ENCODE measurements at places on chromosomes 13 and 19.

- DNase-seq: no peak
Measured at GRCh38 chr19:17806945-17807344, 12.0 kb downstream of the B3GNT3 start.

- DNase-seq: no peak
Measured at GRCh38 chr13:105465251-105465650, 1070.2 kb downstream of the EFNB2 start.

- no peak for DNase-seq
Measured at GRCh38 chr13:105345730-105346129, 1189.7 kb downstream of the EFNB2 start.

DNA sequence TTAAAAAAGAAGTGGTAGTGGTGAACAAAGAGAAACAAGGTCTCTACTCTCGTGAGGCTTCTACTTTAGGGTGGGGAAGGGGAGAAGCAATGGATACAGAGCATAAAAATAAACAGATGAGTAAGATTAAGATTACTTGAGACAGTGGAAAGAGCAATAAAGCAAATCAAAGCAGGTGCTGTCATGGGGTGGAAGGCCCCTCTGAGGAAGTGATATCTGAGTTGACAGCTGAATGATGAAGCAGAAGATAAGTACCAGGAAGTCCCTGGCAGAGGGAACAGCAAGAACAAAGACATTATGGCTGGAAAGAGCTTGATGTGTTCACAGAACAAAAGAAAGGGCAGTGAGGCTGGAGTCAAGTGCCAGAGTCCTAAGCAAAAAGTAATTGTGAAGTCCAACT, 221.8 kb downstream of the ENOX1 start:
- DNase-seq: no peak

- DNase-seq: no peak
Measured at GRCh38 chr13:64925284-64925683, 2304.9 kb downstream of the PCDH9 start.

- DNase-seq: peak; percentile 45
Measured at GRCh38 chr13:99311137-99311536, 3.9 kb upstream of the GPR183 start.

- DNase-seq: no peak
Measured at GRCh38 chr13:75418997-75419396, 63.0 kb downstream of the TBC1D4 start.

- peak; percentile 97 for DNase-seq
Measured at GRCh38 chr13:110012102-110012739, 225.8 kb upstream of the IRS2 start.

GRCh38 chr19:30799865-30800755, 427.9 kb downstream of the ZNF536 start:
- DNase-seq: no peak

GRCh38 chr19:12564016-12564664, 12.9 kb upstream of the ZNF564 start:
- peak; percentile 89 for DNase-seq

- DNase-seq: no peak
Measured at GRCh38 chr13:22095794-22096193, 424.9 kb downstream of the FGF9 start.

- DNase-seq: no peak
Measured at GRCh38 chr13:39394796-39395678, 208.0 kb downstream of the LHFPL6 start.

DNA sequence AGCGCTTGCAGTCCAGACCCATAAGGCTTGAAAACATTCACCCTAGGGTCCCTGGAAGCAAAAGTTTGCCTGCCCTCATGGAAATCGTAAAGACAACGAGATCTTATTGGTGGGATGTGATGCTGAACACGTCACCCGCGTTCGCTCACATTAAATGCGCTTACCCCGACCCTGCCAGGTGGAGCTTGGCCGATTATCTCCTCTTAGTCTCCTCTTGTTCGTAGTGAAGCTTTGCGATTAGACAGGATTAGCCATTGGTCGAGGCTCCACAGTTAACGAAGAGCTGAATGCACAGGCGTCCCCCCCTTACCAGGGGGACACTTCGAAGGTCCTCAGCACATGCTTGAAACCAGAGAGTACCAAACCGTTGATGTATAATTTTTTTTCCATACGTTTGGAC, 16.0 kb upstream of the KDM4B start:
- no peak for DNase-seq

- no peak for DNase-seq
Measured at GRCh38 chr19:57642396-57643046, 9.6 kb downstream of the ZNF211 start.

- peak; percentile 69 for DNase-seq
Measured at GRCh38 chr19:6220385-6221191, 59.2 kb downstream of the MLLT1 start.

DNA sequence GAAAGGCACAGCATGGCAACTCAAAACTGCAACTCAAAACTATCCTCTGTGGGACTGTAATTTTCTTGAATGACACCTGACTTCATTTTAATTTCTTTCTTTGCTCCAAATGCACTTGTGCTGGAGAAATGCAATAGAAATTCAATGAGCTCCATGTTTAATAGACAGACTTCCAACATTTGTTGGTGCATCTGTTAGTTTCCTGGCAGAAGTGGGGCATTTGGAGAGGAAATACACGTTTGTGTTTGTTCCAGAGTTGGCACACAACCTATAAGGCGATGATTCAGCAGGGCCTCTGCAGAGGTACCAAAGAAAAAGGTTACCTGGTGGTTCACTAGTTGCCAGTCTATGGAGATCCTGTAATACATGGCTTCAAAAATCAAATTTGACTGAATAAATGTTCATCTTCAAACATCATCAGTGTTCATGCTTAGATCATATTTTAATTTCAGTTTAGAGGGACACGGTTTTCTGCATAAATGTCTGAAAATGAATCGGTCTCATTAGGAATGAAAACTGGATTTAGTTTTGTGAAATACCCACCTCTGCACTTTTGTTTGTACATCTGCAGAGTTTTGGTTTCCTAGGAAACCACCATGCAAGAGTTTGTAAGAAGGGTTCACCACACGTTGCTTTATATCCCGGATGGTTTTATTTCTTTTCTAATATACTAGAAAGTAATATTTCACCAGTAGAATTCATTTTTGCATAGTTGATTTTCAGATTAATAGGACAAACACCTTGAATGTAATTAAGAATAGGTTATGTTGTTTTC, 21.8 kb upstream of the OBI1 start:
- no peak for DNase-seq

GRCh38 chr19:3538965-3539755, at the start of gene TEKTIP1:
TSS of gene TEKTIP1 (plus strand) at chr19:3539174. CDS start at chr19:3539178, 4 bp downstream.
- DNase-seq: no peak

DNA sequence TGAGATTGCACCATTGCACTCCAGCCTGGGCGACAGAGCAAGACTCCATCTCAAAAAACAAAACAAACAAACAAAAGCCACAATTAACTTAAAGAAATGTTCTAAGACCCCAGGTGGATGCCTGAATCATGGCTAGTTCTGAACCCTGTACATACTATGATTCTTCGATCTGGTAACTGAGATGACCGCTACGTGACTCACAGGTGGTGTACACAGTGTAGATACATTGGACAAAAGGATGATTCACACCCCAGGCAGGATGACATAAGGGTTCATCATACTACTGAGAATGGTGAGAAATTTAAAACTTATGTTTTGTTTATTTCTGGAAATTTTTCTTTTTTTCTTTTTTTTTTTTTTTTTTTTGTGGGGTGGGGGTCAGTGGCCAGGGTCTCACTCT, 6.5 kb downstream of the ZNF426 start:
- peak; percentile 24 for DNase-seq

DNA sequence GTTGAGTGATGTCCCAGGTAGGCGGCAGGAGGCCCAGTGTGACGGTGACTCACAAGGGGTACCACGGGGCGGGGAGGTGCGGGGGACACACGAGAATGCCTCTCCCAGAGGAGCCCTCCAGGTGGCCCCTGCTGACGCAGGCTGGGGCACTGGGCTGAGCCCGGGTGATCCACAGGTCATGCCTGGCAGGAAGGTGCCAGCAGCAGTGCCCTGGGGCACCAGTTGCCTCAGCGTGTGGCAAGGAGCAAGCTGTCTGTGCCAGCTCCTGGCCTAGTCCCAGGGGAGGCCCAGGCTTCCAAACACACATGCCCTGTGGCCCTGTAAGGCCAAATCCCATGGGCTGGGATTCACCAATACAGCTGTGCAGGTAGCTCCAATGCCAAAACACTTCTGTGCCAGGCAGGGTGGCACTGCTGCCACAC, 28.0 kb downstream of the AKT2 start:
- DNase-seq: no peak

DNA sequence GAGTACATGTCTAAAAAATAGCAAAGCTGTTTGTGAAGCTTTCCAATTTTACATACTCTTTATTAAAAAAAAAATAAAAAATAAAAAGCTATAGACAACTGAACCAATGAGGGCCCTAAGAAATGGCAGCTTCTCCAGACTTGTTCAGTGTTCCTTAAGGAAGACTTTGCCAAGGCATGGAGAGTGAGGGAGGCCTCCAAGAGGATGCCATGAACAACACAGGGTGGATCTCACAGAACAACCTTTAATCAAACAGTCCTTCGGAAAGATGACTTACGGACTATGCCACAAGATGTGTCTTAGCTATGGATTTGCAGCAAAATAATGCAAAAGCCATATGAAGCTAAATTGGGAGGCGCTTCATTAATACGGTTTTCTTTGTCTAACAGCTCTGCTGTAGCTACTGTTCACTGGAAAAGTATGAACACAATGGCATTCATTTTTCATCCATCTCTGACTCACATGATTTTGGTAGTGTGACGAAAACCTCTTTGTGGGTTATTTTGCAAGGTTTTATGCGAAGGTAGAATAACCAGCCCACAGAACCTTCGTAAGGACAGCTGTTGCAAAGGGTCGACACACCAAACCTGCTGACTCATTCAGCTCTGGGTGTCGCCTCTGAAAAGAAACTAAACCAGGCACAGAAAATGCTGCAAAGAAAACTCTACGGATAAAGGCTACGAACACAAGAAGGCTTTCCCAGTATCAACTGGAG, 27.7 kb downstream of the EFNB2 start:
- DNase-seq: peak; percentile 67

DNA sequence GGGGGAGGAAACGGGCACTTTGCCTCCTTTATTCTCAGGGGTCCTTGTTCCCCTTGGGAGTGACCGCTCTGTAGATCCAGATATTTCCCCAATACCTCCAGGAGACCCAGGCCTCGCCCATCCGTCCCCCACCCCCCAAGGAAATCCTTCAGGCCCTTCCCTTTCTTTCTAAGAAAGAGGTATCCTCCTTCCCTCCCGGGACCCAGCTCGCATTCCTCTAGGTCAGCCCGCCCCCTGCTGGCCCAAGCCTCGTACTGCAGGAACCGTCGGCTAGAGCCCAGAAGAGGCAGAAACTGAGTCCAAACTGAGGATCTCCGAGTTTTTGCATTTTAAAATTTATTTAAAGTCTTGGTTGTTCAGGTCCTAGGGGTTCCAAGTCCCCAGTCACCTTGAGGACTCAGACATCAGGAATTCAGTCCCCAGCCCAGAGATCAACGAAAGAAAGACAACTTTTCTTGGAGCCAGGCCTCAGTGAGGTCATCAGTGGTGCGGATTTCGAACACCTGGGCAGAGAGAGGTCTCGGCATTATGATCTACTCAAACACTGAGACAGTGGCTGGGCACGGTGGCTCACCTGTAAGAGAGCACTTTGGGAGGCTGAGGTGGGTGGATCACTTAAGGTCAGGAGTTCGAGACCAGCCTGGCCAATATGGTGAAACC, 7.5 kb upstream of the LRFN1 start:
- peak; percentile 47 for DNase-seq

- no peak for DNase-seq
Measured at GRCh38 chr13:91399189-91400062, 1.0 kb downstream of the GPC5 start.

- DNase-seq: no peak
Measured at GRCh38 chr13:29160862-29161261, 340.7 kb downstream of the MTUS2 start.

GRCh38 chr13:105464249-105464648, 1071.2 kb downstream of the EFNB2 start:
- no peak for DNase-seq

- no peak for DNase-seq
Measured at GRCh38 chr13:76973920-76974617, 17.8 kb upstream of the CLN5 start.

DNA sequence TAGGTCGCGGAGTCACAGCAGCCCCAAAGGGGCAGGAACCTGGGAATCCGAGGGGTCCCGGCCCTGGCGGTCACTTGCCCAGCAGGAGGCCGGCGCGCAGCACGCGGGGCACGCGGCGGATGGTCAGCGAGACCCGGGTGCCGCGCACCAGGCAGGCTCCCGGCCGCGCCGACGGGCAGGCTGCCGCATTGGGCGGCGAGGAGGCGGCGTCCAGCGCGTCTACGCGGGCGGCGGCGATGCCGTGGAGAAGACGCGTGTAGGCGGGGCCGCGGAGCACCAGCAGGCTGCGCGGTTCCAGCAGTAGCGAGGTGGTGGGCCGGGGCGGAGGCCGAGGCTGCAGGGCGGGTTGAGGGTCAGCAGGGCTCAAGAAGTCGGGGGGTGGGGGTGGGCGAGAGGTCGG, 607 bp upstream of the SYNE4 start:
- DNase-seq: peak; percentile 32

DNA sequence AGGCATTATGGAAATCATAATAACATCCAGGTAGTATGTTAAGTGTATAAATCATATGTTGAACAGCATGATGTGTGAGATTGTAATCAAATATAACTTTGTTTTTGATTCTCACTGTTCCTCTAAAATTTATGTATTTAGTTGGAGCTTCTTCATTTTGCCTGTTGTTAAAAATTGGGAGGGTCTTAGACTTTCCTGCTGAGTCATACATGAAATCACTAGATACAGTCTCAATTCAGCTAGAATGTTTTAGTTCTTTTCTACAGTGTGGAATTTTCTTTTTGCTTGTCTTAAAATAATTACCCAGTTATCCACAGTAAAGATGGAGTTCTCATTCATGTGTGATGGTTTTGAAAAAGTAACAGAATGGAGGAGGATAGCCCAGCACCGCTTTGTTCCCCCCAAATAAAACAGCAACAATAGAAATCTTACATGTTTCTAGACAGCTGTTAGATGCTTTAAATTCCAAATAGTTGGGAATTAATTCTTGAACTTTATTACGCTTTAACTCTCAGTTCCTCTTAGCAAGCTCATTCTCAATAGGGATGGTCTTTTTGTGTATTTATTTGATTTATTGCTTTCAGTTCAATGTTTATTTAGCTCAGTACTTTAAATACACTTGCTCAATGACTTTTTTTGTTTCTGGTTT, 109.5 kb downstream of the PDS5B start:
- no peak for DNase-seq
